ENCODE measurements at places on chromosomes 6 and 20.
A peak's percentile ranks its signal among the peaks of the same experiment; 100 is the strongest.

- no peak for DNase-seq
Observed at GRCh38 chr20:17522528-17522927, 8.7 kb downstream of the BFSP1 start.

DNA sequence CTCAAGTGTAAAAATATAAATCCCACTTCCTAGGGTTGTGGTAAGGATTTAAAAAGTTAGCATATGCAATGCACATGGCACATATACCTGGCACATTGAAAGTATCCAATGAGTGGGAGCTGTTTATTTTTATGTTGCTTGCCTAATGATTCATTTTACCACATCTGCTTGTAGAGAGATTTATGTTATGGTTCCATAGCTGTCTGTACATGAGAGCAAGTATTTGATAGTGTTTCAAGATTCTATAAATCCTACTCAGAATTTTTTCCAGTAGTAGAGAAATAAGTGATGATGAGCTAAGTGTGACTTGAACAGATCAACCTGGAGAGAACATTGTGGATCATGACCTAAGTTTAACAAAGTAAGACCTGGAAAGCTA, 125.3 kb upstream of the SPTLC3 start:
- DNase-seq, result no peak

GRCh38 chr6:54988576-54988975, 142.0 kb downstream of the FAM83B start:
- DNase-seq, result no peak

- DNase-seq, result peak; percentile 50
Observed at GRCh38 chr20:56750430-56750829, 121.3 kb downstream of the TFAP2C start.

- DNase-seq, result no peak
Observed at GRCh38 chr6:148997865-148998264, 251.0 kb downstream of the UST start.

- no peak for DNase-seq
Observed at GRCh38 chr6:159062976-159063375, 18.2 kb upstream of the TAGAP start.

- DNase-seq, result no peak
Observed at GRCh38 chr6:44256775-44257024, 628 bp downstream of the SLC35B2 start.

DNA sequence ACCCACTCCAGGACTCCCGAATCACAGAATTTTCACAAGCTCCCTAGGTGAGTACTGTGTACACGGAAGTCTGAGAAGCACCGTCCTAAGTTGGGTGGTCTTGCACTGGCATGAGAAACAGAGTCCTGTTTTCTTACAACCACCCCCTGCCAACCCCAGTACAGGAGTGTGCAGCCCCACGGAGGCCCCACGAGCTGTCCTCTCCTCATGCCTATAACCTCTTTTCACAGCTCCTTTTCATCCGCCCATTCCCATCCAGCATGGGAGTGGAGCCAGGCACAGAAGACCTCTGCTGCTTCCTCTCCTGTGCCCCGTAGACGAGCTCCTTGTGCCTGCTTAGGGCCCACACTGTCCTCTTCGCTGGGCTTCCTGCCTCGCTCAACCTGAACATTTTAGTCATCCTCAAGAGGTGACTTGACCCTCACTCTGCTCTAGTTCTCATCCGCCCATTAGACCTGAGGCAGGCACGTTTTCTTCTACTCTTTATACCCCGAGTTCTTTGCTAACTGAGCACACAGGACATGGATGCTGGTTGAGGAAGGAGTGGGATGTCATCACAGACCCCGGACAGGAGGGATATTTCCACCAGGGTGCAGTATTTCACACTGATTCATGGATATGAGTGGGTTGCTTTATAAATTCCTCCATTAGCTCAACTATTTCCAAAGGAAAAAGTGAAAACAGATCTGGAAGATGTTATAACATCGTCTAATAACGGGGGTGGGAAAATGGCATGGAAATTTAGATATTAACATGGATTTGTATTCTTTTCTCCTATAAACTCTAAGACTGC, 160.5 kb downstream of the TTLL2 start:
- DNase-seq, result no peak

DNA sequence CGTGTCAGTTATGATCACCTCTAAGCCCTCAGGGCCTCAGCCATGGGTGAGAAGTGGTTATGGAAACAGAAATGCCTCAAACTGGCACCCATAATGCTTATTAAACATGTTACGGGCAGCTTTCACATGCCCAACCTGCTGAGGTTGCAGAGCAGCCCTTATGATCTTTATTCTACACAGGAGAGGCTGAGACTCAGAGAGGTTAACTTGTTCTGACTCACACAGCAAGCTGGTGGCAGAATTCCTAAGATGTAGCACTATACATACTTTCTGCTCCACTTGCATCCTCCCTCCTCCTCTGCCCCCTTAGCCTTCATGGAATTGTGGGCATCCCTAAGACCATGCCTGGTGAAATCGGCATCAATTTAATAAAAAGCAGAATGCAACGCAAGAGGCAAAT, 34.7 kb upstream of the IGF2R start:
- DNase-seq, result no peak

- no peak for DNase-seq
Observed at GRCh38 chr6:16684896-16685554, 76.2 kb downstream of the ATXN1 start.

DNA sequence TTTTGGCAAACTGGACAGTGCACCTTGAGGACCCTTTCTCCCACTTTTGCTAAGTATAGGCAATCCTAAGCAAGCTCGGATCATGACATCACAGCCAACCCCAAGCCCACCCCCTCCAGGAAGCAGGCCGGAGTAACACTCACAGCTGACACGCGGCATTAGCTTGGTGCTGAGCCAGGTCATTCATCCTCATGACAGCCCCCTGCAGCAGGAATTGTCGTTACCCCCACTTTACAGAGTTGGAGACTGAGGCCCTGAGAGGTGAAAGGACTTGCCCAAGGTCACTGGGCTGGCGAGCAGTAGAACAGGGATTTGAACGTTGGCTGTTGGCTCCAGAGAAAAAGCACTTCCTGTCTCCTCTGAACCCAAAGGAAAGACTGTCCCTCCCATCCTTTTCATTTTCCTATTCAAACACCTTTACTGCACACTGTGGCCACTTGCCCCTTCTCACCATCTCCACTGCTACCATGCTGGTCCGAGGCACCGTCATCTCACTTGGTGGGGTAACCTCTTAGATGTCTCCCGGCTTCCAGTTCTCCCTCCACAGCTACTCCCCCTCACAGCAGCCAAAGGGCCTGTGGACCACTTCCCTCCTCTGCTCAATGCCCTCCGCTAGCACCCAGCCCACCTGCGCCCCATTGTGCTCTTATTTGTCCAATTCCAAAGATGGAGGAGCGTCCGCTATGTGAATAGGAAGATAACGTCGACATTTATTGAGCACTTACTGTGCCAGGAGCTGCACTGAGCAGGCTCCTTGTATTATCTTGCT, 84.7 kb downstream of the PREX1 start:
- DNase-seq, result no peak

GRCh38 chr6:110063594-110064263, 85.6 kb downstream of the GPR6 start:
- no peak for DNase-seq

DNA sequence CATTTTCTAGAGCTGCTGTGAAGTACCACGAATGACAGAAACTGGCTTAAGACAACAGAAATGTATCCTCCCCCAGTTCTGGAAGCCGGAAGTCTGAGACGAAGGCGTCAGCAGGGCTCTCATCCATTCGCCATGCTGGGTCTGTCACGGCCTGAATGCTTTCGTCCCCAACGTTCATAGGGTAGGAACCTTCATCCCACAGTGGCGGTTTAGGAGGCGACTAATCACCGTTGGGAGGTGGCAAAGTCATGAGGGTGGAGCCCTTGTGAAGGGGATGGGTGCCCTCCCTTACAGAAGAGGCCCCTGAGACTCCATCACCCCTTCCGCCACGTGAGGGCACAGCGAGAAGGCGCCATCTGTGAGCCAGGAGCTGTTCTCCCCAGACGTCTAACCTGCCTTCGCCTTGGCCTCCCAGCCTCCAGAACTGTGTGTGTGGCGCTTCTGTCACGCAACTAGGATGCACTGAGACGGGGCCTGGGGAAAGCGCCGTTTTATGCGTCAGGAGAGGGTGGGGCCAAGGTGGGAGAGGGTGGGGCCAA, 250.3 kb downstream of the TTLL2 start:
- no peak for DNase-seq

GRCh38 chr6:72861059-72861458, 239.2 kb downstream of the KCNQ5 start:
- DNase-seq, result no peak

GRCh38 chr6:39077882-39078594, 29.5 kb downstream of the GLP1R start:
- DNase-seq, result no peak

GRCh38 chr20:3691897-3692296, 10.1 kb upstream of the ADAM33 start:
- DNase-seq, result no peak

- DNase-seq, result no peak
Observed at GRCh38 chr6:43495409-43495941, 14.7 kb downstream of the LRRC73 start.

DNA sequence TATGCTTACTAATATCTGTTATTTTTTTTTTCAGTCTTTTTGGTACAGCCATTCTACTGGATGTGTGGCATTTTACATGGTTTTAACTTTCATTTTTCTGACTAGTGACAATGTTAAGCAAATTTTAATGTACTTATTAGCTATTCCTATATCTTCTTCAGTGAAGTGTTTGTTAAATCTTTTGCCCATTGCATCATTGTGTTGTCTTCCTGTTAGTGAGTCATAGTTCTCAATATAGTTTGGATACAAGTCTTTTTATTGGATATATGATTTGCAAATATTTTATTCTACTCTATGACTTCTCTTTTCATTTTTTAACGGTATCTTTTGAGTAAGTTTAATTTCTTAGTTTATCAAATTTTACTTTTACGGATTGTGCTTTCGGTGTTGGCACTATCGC, 519.4 kb downstream of the CDKAL1 start:
- DNase-seq, result no peak

- DNase-seq, result no peak
Observed at GRCh38 chr6:16582446-16583143, 178.7 kb downstream of the ATXN1 start.

DNA sequence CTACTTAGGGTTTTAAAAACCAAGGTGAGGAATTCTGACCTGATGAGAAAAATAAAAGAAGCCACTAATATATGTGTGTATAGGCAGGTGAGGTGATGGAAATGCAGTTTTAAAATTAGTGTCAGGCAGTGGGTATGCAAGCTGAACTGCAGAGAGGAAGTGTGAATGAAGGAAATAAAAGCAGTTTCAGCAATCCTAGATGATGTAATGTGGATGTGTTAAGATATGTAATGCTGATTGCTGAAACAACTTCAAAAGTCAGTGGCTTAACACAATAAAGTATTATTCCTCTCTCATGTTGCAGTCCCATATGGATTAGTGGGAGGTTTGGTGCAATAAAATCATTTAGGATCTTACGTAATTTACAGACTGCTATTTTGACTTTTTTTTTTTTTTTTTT, 119.9 kb upstream of the ASCC3 start:
- DNase-seq, result no peak

DNA sequence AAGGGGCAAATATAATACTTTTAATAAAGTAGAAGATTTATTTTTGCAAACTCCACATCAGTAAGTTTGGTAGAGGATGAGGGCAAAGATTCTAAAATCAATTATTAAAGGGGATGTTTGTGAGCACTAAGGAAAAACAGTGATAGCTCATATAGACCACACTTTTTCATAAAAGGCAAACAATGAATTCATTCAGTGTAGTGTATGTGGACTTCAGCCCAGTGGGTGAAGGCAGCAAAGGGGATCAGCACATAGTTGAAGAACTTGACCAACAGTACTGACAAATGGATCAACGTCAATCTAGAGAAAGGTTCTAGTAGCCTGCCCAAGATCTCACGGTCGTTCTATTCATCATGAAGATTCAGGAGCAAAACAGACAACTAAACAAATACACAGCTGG, 45.3 kb downstream of the MAK start:
- DNase-seq, result no peak

DNA sequence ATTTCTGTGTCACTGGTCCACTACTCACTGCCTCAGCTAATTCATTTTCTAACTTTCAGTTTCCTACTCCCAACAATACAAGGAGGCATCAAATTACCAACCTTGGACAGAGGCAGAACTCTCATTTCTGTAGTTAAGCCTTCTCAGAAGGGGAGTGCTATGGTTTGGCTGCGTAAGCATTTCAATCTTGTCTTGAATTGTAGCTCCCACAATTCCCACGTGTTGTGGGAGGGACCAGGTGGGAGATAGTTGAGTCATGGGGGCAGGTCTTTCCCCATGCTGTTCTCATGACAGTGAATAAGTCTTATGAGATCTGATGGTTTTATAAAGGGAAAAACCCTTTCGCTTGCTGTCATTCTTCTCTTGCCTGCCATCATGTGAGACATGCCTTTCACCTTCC, 22.9 kb downstream of the HLA-DRA start:
- DNase-seq, result no peak

DNA sequence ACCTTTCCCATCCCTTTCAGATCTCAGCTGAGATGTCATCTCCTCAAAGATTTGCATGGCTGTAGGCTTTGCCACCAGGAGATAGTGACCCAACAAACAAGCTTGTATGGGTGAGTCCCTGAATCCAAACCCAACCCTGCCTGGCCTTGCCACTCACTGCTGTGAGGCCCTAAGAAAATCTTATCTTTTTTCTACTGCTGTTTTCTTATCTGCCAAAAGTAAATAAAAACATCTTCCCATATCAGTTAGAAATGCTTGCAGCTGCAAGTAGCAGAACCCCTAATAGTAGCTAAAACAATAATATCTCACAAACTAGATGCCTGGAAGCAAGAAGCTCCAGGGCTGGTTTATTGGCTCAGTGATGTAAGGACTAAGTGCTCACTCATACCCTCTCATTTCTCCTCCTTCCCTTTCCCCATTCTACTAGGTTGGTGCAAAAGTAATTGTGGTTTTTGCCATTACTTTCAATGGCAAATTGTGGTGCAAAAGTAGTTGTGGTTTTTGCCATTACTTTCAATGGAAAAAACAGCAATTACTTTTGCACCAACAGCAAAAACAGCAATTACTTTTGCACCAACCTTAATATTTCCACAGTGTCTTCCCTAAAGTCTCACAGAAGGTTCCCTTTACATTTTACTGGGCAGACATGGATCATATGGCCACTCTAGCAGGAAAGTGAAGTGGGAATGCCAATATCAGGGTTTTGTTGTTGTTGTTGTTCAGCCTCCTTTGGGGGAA, 56.7 kb upstream of the PSMF1 start:
- DNase-seq, result no peak

DNA sequence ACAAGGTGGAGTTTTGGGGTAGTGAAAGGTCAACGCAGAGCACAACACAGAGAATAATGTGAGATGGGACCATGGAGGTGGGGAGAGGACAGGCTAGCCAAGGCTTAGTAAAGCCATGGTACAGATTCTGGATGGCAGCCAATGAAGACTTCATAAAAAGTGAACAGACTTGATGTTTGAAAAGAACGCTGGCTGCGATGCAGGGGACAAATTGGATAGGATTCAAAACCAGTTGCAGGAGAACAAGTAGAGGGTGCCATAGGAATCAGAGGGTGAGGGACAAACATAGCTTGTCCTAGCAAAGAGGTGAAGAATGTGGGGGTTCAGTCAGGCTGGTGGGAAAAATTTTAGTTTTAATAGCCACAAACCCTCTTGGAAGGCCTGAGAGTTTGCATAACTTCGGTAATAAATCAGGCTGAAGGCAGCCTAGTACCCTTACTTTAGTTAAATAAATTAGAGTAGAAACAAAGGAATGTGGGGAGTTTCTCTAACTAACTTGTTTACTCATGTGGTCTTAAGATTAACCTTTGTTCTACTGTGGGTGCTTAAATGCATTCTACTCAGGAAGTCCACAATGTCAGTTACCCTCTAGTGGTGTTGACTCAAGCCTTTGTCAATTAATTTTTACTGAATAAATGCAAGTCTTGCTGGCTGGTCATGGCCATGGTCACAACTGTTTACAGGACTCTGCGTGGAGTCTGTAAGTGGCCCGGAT, 216.4 kb downstream of the C6orf118 start:
- no peak for DNase-seq
